ENCODE measurements at places on chromosomes 11 and 22. TPM values are rescaled to one million over a fixed set of nuclear protein-coding genes. Genes with fewer than 3 reads are reported as not detected.

GRCh38 chr11:84345597-84345996 lies 1059.4 kb upstream of the CCDC90B start:
- ATAC-seq, result no peak

GRCh38 chr11:132632641-132633124 lies 899.6 kb downstream of the OPCML start:
- peak; percentile 25 for ATAC-seq

DNA sequence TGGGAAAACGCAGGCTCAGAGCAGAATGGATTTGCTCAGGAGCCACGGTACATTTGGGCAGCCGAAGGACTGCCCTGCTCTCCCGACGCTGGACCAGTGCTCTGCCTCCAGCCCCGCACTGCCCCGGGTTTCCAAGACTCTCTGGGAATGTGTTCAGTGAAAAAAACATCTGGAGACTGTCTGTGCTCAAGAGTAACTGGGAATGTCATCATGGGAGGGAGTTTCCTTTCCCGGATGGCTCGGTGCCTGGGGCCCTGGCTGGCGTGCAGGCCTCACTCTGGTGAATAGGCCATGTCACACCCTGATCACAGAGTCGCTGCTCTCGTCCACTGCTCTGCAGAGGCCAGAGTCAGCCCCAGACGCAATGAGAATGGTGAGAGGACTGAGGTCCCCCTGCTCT lies 9.8 kb upstream of the APOL6 start:
- ATAC-seq, result peak; percentile 95

GRCh38 chr11:4495487-4495886 lies 13.0 kb downstream of the OR52K1 start:
- no peak for ATAC-seq

- no peak for ATAC-seq
Measured at GRCh38 chr11:21897752-21898151, 295.1 kb upstream of the ANO5 start.

DNA sequence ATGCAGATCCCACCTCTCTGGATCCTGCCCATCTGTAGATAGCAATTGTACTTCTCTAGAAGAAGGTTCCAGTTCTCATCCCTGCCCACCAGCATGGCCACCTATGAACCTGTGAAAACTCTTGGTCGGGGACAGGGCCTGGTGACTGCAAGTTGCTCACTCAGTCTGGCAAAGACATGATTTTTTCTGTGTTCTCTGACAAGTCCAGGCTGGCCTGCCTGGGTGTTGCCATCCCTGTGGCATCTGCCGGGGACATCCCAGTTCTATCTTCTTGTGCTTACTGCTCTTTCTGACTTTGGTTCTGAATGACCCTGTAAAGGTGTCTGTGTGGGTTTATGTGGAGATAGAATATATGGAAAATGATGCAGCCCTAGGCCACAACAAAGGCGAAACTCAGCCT lies 545.8 kb downstream of the INSC start:
- ATAC-seq, result no peak

- no peak for ATAC-seq
Measured at GRCh38 chr22:29456211-29456671, 17.9 kb downstream of the RFPL1 start.

DNA sequence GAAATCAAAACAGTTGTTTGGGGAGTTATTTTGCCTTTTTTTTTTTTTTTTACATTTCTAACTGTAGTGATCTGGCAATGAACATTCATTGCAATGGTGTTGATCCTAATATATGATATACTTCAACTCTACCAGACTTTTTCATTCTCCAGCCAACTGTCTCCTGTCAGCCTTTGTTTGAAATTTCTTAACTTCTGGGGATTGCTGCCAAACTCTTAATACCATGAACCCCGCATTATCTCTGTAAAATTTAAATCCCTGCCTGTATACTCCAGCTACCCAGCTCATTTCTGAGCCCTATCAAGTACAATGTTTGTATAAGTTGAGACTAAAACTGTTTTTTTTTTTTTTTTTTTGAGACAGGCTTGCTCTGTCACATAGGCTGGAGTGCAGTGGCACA lies 280.7 kb downstream of the TTC28 start:
- no peak for ATAC-seq

DNA sequence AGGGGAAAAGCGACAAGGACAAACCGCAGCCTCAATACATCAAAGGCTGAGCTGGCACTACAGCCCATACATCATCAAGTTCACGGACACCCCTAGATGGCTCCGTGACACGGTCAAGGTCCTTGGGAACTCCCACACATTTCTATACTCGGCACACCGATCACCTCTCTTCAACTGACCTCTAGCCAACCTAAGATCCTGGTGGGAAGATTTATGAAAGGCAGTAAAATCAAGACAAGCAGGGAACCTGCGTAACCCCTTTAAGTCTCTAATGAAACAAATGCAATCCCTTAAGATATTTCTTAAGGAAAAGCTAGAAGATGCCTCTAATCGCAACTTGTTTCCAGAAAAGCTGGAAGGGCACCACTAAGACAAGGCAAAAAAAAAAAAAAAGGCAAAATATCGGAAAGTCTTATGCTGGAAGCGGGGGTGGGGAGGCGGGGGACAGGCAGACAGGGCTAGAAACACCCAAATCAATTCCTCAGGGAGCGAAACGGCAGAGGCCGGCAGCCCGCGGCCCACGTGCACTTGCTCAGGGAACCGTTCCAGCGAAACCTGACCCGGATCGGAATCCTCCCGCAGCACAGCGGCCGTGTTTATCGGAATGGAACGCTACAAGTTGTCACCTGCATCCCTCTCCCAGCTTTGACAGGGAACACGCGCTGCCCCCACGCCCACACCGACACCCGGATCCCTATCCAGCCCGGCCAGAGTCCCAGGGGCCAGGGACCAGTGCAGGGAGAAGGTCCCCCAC lies 1.4 kb downstream of the ARHGAP20 start:
- no peak for ATAC-seq

DNA sequence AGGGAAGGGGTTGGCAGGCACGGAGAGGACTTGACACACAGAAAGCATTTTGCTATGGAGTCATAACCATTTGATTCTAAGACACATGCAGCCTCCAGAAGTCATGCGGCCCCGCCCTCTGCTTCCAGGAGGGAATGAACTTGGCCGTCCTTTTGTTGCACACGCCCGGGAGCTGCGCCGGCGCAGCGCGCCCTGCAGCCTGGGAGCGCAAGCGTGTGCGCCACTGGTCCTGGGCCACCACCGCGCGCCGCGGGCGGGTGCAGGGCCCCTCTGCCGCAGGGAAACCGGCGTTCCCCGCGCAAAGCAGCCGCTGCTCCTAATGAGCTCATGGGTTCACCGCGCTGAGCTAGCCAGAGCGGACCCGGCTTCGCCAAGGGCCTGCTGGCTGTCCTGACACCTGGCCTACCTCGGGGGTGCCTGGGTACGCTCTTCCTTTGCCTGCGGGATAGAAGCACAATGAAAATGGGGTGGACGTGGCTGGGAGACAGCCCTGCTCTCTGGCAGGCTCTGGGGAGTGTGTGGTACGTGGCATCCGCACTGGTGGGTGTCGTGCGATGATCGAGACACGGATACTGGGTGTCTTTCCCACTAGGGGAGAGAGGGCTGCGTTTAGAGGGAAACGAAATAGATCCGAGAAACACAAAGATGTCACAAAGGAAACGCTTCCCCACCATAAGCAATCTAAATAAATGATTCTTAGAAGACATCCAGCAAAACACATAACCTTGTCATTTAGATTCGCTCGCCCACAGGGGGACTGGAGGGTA lies 669 bp downstream of the MICAL3 start:
- peak; percentile 90 for ATAC-seq

- ATAC-seq, result no peak
Measured at GRCh38 chr11:44916801-44917385, 33.8 kb downstream of the TP53I11 start.

DNA sequence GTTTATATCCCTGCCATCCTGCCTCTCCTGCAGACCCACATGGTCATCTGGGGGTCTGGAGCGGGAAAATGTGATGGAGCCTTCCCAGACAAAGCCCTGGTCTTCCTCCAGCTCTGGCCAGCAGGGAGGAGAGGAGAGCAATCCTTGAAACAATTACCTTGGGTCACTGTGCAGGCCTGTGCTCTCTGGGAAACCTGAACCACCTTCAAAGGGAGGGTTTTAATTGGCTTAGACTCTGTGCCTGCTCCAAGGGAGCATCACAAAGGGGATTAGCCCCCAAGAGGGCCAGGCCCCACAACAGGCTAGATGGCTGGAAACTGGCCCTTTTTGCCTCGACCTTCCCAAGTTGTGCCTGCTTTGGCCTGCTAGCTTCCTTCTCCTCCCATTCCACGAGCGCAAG lies 351.9 kb downstream of the TENM4 start:
- no peak for ATAC-seq

GRCh38 chr11:108926841-108927577 lies 262.1 kb downstream of the DDX10 start:
- no peak for ATAC-seq

VSIG2 gene
- total RNA-seq, result 0.58 TPM

POU2AF3 gene
- total RNA-seq, result 2.2 TPM

NXPE4 gene
- 0.13 TPM for total RNA-seq

GP1BB gene
- total RNA-seq, result 2.7 TPM

OR51B2 gene
- total RNA-seq, result not detected

RAD9A gene
- total RNA-seq, result 9.4 TPM

DDTL gene
- total RNA-seq, result 2.2 TPM

OR10G7 gene
- total RNA-seq, result not detected

MRPL23 gene
- total RNA-seq, result 132 TPM

All from gastroesophageal sphincter (tissue), 4 donors.